ENCODE measurements at places on chromosomes 13 and 19.
A peak's percentile ranks its signal among the peaks of the same experiment; 100 is the strongest.

- no peak for DNase-seq
These were observed 428.3 kb upstream of the MIR17HG start for GRCh38 chr13:90919153-90919552.

- no peak for DNase-seq
These were observed 100.4 kb downstream of the SLC10A2 start for GRCh38 chr13:102965802-102966201.

DNA sequence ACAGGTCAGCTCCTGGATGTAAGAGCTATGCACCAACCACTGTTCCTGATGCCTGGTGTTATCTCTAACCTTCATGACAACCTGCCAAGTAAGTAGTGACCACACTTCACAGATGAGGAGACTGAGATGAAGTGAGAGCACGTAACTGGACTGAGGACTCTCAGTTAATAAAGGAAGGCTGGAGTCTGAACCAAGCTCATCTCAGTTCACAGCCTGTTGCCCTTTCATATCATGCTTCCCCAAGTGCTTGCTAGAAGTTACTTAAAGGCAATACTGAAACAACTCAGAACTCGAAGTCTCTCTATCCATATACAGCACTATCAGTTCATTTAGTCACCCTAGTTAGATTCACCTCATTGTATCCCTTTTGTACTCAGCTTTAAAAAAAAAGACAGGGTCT lies 119.7 kb downstream of the ABCC4 start:
- no peak for DNase-seq

DNA sequence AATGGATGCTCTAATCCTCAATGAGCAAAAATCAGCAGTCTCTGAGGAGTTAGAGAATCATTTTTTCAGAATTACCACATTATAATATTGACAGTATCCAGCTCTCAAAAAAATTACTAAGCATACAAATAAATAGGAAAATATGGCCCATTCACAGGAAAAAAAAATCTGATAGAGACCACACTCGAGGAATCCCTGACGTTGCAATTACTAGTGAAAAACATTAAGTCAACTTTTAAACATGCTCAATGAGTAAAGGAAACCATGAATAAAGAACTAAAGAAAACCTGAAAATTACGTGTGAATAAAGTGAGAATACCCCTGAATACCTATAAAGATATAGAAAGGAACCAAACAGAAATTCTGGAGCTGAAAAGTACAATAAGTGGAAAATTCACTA lies 38.7 kb upstream of the ZNF780A start:
- no peak for DNase-seq

- peak; percentile 4 for DNase-seq
These were observed 1.6 kb upstream of the KLK10 start for GRCh38 chr19:51020988-51021651.

- DNase-seq: peak; percentile 48
These were observed 60.7 kb downstream of the ZNF429 start for GRCh38 chr19:21566073-21566472.

GRCh38 chr19:3788996-3789778 lies 3.0 kb upstream of the MATK start:
- DNase-seq: peak; percentile 57

GRCh38 chr13:101703838-101704237 lies 251.4 kb downstream of the ITGBL1 start:
- no peak for DNase-seq

DNA sequence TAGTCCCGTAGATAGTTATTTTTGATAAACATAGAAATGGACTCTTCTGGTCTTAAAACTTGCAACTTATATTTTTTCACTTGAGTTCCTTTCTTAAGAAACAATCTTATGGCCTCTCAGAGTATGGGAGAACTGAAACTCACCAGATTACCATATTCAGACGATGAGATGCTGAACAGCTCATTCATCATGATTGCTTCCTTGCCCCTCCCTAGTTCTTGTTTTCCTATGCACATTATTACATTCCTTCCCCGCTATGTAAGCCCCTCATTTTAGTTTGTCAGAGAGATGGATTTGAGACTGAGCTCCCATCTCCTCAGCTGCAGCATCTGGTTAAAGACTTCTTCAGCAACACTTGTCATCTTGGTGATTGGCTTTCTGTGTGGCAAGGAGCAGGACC lies 158.5 kb downstream of the SLITRK6 start:
- no peak for DNase-seq

- no peak for DNase-seq
These were observed 4.3 kb downstream of the GAMT start for GRCh38 chr19:1396768-1397679.

DNA sequence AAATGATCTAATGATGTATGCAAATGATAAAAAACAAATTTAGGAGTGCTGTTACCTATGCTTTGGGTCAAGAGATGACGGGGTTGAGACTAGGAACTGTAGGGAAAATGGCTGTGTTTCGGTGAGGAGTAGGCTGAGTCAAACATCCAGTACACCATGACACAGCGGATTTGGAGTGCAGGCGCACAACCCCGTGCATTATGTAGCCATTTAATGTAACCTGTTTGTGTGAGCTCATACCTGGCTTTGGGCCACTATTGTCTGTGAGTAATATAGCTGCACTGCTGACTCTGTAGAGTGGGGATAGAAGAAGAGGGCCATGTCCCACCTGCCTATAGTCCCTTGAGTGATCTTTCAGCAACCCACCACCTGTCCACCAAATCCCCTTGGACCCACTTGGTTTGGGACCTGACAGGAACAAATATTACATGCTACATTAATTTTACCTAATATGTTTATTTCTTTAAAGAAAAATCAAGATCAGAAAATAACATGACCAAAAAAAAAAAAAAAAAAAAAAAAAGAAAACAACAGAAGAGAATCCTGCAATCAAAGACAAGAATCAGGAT lies 95.5 kb upstream of the KLHL1 start:
- DNase-seq: no peak

DNA sequence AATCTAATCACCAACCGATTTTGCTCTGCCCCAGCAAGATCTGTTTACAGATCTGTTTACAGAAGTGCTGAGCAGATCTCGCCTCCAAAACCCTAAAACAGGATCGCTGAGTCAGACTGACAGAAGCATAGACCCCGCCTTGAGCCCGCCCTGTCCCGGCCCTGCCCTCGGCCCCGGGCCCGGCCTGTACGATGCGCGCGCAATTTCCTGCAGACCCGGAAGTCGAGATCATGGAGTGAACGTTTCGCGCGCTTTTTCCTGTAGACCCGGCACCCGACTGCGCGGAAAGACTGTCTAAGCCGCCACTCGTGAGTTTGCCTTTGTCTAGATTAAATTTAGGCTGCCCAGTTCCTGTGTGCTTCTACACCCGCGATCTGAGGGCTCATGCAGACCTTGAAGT lies at the start of gene ZNF534:
Gene ZNF534, plus strand, starts transcription at position 212 of the 400 bp plus-strand sequence. CDS start 2,327 bp downstream, outside the sequence.
- no peak for DNase-seq

- DNase-seq: no peak
These were observed 20.4 kb downstream of the DHRS12 start for GRCh38 chr13:51783428-51784094.

GRCh38 chr19:43422000-43422688 lies 7.5 kb downstream of the TEX101 start:
- DNase-seq: no peak

GRCh38 chr13:61148691-61149315 lies 266.8 kb downstream of the PCDH20 start:
- DNase-seq: no peak

DNA sequence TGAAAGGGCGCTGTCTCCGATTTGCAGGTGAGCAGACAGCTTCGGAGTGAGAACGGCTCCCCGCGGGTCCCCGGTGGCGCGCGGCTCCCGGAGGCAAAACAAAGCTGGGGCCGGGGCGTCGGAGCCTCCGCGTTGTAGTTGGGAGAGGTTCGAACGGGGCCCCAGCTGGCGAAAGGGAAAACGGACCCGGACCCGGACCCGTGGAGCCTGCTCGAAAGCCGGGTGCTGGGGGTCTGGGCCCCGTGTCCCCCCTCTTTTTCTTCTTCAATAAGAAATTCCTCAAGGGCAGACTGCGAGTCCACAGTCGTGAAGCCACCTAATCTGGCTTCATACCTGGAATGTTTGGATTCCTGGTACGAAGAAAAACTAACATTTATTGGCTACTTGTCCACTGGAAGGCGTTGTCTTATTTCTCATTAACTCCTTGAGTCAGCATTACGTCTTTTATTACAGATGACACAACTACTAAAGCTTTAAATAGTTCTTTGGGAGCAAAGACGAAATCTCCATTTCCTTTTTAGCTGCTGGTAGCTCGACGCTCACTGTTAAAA lies 632 bp upstream of the MTIF3 start:
- peak; percentile 24 for DNase-seq

GRCh38 chr19:38508507-38508906 lies 75.0 kb downstream of the RYR1 start:
- DNase-seq: no peak

DNA sequence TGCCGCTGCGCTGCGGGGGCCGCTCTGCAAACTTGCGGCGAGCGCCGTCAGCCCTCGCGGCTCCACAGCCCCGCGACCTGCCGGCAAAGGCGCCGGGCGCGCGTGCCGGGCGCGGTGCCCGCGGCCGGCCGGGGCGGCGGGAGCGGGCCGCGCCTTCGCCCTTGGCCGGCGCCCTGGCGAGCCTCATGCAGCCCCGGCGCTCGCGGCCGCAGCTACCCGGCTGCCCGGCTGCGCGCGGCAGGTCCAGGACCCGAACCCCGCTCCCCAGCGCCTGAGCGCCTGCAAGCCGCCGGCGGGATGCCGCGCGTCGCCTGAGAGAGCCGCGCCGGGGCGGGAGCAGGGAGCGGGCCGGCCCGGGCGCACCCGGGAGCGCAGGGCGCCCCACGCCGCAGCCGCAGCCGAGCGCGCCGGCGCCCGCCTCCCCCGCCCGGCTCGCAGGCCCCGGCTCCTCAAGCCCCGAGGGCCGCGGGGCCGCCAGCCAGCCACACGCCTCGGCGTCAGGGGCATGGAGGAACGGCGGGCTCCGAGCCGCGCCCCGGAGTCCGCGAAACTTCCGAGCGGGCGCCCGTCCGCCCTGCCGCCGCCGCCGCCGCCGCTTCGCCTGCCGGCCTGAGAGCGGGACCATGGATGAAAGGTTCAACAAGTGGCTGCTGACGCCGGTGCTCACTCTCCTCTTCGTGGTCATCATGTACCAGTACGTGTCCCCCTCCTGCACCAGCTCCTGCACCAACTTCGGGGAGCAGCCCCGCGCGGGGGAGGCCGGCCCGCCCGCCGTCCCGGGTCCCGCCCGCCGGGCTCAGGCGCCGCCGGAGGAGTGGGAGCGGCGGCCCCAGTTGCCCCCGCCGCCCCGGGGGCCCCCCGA lies 564 bp downstream of the HS6ST3 start:
- no peak for DNase-seq

- DNase-seq: no peak
These were observed 838 bp downstream of the PPP2R1A start for GRCh38 chr19:52190487-52191293.

- DNase-seq: no peak
These were observed 33.6 kb upstream of the HMGB1 start for GRCh38 chr13:30499338-30499737.

- no peak for DNase-seq
These were observed 2704.4 kb downstream of the PCDH9 start for GRCh38 chr13:64525687-64526086.

- DNase-seq: no peak
These were observed 128.7 kb downstream of the LIG4 start for GRCh38 chr13:108086678-108087077.

DNA sequence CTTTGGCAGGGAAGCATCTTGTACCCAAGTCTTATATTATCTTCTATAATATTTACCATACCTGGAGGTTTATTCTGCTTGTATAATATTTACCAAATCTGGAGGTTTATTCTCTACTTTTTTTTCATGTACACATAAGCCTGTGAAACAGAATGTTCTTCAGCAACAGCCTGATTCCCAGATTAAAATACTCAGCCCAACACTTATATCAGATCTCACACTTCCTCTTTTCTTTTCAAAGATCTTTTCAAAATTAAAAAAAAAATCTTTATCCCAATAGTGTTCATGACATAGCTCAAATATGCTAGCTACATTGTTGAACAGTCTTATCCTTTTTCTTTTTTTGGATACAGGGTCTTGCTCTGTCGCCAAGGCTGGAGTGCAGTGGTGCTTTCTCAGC lies 300.7 kb downstream of the LMO7 start:
- DNase-seq: no peak

DNA sequence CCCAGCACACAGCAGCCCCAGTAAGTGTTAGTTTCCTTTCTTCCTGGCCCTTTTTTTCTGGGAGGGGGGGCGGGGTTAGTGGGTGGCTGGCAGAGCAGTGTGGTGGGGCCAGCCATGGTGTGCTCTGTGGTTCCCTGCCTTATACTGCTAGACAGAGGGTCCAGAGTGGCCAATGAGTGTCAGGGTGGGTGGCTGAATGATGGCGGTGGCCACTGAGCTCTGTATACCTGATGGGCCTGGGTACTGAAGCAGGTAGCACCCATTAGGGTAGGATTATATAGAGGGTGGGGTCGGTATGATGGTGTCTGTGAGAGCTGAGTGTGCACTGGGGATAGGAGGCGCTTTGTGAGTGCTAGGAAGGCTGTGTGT lies 13.8 kb downstream of the CIC start:
- DNase-seq: no peak

DNA sequence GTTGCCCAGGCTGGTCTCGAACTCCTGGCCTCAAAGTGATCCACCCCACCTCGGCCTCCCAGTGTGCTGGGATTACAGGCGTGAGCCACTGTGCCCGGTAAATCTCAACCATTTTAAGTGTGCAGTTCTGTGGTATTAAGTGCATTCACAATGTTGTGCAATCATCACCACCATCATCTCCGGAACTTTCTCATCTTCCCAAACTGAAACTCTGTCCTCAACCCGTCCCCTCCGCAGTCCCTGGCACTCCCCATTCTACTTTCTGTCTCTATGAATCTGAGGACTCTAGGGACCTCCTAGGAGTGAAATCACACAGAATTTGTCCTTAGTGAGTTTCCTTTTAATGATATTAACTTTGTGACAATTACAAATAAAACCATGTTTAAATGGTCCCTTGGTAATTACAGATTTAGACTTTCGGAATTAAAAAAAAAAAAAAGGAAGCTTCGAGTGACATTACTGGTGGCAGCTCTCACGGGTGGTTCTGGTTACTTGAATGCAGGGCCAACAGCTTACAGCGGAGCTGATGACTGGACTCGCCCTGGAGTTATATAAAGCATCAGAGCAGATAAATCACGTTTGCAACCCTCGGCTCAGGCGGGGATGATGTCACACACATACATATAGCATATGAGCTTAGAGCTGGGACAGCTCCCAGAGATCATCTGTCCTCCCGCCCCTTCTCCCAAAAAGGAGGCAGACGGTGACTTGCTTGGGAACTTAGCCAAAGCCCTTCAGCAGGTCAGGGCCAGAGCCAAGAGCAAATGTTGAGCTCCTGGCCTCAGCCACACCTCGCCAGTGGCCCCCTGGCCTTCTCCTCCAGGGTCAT lies 89.8 kb downstream of the ZNF557 start:
- DNase-seq: no peak

GRCh38 chr19:4099041-4099764 lies 24.7 kb downstream of the MAP2K2 start:
- no peak for DNase-seq

- DNase-seq: no peak
These were observed 59.3 kb downstream of the URI1 start for GRCh38 chr19:30001301-30001700.
